ENCODE measurements at places on chromosomes 2 and 18. TPM values are rescaled to one million over a fixed set of nuclear protein-coding genes. Genes with fewer than 3 reads are reported as not detected.

Gene PCARE
- total RNA-seq, result not detected

DNA sequence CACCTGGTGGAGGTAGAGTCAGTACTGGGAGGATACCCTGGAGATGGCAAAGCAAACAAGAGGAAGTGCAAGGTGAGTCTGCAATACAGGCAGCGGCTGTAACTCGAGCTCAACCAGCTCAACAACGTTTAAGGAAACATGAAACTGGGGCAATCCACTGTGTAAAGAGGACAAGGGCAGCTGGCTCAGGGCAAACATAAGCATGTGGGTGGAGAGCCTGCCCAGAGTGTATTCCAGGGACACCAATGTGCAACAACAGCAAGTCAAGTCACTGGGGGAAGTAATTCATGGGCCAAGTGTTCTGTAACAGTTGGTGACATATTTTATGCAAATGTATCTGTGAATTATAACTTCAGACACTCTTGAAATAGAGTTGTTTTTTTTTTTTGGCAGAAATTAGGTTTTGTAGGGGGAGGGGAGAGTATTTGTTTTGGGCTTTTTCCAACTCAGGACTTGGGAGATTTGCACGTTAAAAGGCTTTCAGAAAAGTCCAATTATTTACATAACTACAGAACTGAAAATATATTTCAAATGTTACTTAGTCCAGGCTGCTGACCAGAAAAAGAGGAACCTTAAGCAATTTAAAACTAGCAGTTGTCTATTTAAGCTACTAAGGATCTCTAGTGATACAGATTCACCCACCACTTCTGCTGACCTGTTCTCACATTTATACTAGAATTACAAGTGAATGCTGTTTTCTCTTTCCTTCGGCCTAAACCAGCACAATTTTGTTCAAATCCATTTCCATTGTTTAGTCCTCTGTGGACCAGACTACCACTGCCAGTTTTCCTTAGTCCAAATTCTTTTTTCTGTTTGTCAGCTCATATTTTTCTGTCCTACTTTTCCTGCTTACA lies 18.6 kb downstream of the NRXN1 start:
- peak; percentile 9 for DNase-seq

Gene HAAO
- not detected for total RNA-seq

Gene AGXT
- total RNA-seq, result 1.6 TPM

GRCh38 chr18:24333084-24333483 lies 64.5 kb downstream of the OSBPL1A start:
- DNase-seq, result no peak

Gene ANKZF1
- total RNA-seq, result 41.0 TPM

DNA sequence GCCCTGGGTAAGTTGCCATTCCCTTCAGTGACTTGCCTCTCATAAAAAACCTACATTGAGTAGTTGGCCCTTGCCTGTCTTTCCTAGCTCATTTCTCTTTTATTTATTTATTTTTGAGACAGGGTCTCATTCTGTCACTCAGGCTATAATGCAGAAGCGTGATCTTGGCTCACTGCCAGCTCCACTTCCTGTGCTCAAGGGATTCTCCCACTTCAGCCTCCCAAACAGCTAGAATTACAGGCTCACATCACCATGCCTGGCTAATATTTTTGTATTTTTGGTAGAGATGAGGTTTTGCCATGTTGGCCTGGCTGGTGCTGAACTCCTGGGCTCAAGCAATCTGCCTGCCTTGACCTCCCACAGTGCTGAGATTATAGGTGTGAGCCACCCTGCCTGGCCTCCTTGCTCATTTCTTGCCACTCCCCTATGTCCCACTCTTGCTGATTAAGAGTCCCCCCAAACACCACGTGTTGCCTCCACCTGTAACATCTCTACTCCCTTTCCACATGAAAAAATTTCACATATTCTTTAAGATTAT lies 12.6 kb downstream of the EVA1A start:
- DNase-seq, result no peak

All from HT-29 (cell line).